ENCODE measurements at places on chromosomes 3 and 15.

GRCh38 chr3:113272385-113272779 is 61.0 kb downstream of the BOC start:
- no peak for DNase-seq

DNA sequence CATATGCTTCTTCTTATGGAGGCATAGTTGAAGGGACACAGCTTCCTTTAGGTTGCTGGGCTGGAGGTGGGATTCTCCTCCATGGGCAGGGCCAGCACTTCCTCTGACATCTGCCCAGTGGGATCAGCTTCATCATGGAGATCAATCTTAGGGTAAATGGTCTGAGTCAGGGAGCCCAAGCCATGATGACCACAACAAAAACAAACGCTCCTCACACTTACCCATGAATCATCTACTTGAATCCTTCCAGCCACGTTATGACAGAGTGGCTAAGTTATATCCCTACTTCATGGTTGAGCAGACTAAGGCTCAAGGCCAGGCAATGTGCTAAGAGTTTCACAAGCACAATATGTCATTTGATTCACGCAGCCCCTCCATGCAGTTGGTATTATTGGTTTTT is 87.2 kb upstream of the NMNAT3 start:
- no peak for DNase-seq

DNA sequence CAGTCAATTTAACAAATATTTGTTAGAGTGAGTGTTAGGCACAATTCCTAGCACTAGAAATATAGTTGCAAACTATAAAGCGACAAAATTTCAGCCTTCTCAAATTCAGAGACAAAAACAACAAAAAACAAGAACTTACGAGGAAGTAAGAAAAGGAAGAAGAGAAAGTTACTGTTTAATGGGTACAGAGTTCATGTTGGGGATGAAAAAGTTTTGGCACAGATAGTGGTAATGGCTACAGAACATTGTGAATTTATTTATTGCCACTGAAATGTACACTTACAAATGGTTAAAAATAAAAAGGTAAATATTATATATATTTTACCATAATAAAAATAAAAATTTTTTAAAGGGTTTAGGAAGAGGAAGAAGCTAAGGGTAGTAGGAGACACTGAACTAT is 21.3 kb downstream of the CCDC14 start:
- DNase-seq = no peak

- no peak for DNase-seq
Measured at GRCh38 chr3:78736863-78737262, 1030.9 kb downstream of the ROBO1 start.

GRCh38 chr3:46449755-46450552 is 14.8 kb downstream of the LTF start:
- no peak for DNase-seq

- no peak for DNase-seq
Measured at GRCh38 chr3:178950676-178951075, 120.9 kb downstream of the ZMAT3 start.

DNA sequence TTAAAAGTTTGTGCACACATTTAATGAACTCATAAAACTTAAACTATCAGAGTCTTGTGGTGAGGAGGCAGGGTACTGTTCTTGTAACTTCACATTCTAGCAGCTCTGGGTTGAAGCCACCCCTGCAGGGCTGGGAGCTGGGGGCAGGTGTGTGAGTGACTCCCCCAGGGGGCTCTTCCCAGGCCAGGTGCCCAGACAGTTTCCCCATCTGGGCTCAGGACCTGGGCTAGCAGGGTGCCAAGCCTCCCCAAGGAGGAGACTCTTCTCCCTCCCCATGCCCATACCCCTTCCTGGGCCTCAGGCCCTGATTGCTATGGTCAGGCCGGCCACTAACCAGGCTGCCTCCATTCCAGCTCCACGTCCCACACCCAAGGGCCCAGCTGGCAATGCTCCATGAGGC is 22.0 kb upstream of the CHCHD6 start:
- DNase-seq = no peak

- DNase-seq = no peak
Measured at GRCh38 chr15:94621736-94622135, 390.4 kb downstream of the MCTP2 start.

DNA sequence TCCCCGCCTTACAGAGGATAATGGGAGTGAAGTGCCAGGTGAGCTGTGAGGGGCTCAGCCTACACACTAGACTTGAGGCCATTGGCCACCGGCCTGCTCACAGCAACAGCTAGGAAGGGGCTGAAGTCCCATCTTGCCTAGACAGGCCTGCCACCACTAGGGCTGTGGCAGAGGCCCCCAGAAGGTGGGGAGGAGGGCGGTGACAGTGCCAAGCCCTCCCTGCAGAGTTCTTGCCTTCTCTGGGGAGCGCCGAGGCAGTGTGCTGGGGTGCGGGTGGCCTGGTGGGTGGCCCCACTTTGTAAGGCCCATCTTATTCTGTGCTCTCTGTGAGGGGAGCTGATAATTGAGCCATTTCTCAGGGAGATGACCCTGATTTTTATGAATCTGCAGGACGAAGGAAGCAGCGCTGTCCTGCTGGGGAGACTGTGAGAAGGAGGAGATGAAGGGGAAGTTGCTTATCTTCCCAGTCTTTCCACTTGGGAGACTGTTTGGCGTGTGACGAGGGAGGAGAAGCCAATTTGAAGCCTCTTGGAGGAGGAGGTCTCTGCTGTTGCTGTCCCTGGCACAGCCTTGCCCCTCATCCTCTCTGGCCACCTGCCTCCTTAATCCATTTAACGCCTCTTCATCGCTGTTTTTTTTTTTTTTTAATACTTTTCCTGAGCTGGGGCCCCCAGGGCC is 104.3 kb downstream of the LINGO1 start:
- no peak for DNase-seq

- no peak for DNase-seq
Measured at GRCh38 chr3:30629746-30630145, 23.3 kb downstream of the TGFBR2 start.

- no peak for DNase-seq
Measured at GRCh38 chr15:60130398-60130797, 126.3 kb downstream of the FOXB1 start.

DNA sequence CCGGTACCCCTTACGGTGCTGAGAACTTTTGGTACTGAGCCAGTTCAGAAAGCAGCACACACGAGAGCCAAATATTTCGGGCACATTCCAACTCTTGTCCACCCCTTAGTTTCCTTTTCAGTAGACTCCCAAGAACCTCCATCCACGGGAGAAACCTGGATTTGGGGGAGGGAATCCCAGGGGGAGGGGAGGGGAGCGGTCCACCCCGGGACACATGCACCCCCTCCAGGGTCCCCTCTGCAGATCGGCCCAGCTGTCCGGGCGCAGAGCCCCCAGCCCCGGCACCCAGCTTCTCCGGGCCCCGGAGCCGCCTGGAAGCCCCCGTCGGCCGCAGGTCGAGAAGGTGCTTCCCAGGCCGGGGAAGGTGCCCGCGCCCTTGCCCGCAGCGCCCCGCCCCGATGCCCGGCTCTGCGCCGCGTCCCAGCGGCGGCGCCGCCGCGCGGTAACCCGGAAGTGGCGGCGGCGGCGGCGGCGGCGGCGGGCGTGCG is 455 bp upstream of the ABHD17C start:
- no peak for DNase-seq

DNA sequence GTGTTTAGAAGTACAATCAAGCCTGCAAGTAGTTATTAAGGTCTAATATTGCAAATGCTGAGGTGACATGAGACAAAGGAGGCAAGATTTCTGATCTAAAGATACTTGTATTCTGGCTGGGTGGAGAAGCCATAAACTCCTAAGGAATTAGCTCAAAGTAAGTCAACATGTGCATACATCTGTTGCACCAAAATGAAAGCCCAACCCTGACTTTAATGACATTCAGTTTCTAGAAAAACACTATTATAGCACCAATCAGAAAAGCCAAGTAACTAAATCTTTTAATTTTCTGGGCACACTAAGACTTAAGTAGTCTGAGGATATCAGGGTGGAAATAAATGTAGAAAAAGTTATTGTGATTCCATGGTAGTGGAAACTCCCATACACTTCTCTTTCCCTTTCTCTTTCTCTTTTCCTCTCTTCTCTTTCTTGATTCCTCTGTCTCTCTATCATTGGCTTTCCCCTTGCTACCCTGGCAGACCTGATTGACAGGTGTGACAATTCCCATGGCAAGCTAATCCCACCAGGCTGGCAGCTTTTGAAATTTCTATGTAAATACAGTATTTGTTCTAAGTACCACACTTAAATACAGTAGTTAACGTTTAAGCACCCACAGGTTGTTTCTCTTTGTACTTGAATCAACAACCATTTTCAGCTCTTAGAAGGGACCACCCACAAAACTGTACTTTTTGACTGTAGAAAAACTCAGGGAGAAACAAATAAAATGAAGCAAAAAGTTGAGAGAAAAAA is 528.4 kb upstream of the SEMA6D start:
- DNase-seq = no peak

DNA sequence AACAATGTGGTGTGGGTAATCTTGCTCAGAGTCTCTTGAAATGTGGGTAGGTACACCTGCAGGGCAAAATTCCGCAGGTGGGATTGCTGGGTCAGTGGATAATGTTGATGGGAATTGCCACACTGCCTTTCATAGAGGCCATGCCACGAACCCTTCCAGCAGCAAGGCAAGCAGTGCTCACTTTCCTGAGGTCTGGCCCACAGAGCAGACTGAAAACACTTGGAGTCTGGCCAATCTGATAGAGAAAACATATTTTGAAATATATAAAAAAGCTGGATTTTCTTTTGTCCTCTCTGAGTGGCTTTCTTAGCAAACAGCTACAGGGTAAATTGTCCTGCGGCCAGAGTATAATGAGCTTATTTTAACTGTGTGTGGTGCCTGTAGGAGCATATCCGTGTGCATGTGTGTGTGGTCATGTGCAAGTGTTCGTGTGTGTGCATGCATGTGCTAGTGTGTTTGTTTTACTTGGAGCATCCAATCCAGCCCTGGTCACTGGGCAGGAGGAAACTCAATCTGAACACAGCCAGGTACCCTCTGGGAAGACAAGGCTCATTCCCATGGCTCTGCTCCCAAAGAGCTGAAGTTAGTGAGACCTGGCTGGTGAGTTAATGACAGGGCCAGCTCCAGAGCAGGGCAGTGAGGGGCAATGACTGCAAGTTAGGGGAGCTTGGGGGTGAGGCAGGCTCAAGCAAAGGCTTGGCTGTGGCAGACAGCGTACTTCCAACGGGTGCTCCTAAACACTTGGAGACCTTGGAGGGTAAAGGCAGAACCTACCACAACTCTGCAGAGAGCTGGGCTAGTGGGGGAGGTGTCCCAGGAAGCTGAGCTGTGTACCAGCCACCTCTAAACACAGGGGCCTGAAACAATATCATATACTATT is 91.3 kb downstream of the PLXNA1 start:
- no peak for DNase-seq

GRCh38 chr15:51866751-51867150 is 37.3 kb downstream of the TMOD3 start:
- DNase-seq = no peak

DNA sequence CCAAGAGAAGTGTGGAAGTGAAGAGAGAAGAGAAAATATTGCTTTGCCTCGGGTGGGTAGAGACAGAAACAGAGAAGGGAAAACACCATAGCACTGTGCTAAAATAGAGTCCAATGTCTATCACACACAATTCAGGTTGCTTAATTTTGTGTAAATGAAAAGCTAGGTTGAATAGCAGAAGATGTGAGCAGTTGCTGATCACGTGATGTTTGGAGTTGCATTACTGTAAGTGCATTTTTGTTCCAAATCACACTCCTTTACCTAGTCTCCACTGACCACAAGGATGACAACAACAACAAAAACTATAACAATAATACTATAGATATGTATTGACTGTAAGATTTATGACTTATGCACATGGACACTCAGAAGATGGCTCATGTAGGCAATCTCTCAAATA is 683.2 kb downstream of the AGBL1 start:
- no peak for DNase-seq

- DNase-seq = no peak
Measured at GRCh38 chr15:28912422-28912821, 26.6 kb downstream of the APBA2 start.

DNA sequence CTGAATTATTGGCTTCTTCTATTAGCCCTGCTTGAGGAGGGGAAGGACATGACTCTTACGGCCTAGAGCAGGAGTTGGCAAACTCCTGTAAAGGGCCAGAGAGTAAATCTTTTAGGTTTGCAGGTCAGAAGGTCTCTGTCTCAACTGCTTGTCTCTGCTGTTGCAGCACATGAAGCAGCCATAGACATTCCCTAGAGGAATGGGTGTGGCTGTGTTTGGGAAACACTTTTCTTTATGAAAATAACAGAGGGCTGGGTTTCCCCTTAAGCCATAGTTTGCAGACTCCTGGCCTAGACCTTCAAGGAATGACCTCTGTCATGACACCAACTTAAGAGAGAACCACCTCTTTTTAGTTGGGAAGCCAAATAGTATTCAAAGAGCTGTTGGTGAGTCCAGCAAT is 10.3 kb downstream of the TRAK1 start:
- no peak for DNase-seq

- no peak for DNase-seq
Measured at GRCh38 chr15:31277335-31278060, 49.1 kb upstream of the KLF13 start.

- no peak for DNase-seq
Measured at GRCh38 chr15:68979816-68980215, 34.7 kb upstream of the NOX5 start.

DNA sequence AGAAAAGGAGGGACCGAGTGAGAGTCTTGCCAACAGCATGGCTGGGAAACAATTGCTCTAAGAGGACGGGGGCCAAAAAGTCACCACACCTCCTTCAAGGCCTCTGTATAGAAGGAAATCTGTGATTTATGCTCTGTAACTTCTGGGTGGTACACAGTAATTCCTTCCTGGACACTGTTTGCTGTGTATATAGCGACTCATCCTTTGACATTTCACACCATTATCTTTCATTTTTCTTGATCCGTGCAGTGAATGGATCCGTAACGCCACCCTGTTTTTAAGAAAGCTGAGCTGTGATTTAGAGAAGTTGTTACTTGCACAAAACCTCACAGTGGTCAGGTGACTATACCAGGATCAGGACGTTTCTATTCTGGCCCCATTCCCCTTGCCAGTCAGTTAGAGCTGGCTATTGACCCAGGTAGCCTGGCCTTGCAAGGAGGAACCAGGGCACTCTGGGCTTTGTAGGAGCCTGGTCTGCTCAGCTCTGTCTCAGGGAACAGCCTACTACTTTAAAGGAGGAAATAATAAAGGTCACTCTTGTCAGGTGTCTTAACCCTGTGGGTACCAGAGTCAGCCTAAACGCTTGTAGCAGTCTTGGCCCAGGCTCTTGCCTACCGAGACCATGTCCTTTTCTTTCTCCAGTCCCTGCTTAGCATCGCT is 86.5 kb upstream of the MYZAP start:
- DNase-seq = no peak

DNA sequence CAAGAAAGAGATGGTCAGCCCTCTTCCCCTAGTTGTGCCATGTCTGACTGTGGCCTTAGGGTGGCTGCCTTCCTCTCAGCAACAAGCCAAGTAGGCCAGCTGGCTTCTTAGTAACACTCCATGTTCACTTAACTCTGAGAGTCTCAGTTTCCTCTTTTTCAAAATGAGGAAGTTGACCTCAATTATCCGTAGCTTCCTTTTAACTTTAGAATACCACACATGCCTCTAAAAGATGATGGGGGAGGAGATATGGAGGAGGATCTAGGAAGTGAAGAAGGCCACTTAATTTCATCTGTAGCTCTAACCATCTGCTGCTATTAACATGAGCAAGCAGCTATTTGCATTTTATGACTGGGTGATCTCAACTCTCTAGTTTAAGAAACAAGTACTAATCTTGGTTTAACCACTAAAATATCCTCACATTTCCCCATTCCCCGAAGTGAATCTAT is 32.9 kb downstream of the CD200R1L start:
- DNase-seq = no peak
